ENCODE measurements at places on chromosomes 5 and 9.

- no peak overlapping the region for H3K27ac ChIP-seq
- no peak overlapping the region for H3K4me3 ChIP-seq
- H3K36me3 ChIP-seq: no peaks in the 10 kb centered on the region
- no peaks in the 10 kb centered on the region for H3K27me3 ChIP-seq
These were observed 122.6 kb upstream of the KLF4 start for GRCh38 chr9:107612136-107612535.

- no peaks in the 10 kb centered on the region for H3K36me3 ChIP-seq
- no peak overlapping the region for H3K4me3 ChIP-seq
- no peak overlapping the region for H3K27ac ChIP-seq
- H3K4me1 ChIP-seq: no peaks in the 10 kb centered on the region
- DNase-seq: no peak
These were observed 1499.6 kb downstream of the EFNA5 start for GRCh38 chr5:106171132-106171531.

- no peaks in the 10 kb centered on the region for H3K4me1 ChIP-seq
- no peak overlapping the region for H3K4me3 ChIP-seq
- H3K36me3 ChIP-seq: no peaks in the 10 kb centered on the region
- no peak overlapping the region for H3K27ac ChIP-seq
- no peak for DNase-seq
- no peaks in the 10 kb centered on the region for H3K27me3 ChIP-seq
These were observed 47.8 kb downstream of the WWC1 start for GRCh38 chr5:168339109-168339771.

DNA sequence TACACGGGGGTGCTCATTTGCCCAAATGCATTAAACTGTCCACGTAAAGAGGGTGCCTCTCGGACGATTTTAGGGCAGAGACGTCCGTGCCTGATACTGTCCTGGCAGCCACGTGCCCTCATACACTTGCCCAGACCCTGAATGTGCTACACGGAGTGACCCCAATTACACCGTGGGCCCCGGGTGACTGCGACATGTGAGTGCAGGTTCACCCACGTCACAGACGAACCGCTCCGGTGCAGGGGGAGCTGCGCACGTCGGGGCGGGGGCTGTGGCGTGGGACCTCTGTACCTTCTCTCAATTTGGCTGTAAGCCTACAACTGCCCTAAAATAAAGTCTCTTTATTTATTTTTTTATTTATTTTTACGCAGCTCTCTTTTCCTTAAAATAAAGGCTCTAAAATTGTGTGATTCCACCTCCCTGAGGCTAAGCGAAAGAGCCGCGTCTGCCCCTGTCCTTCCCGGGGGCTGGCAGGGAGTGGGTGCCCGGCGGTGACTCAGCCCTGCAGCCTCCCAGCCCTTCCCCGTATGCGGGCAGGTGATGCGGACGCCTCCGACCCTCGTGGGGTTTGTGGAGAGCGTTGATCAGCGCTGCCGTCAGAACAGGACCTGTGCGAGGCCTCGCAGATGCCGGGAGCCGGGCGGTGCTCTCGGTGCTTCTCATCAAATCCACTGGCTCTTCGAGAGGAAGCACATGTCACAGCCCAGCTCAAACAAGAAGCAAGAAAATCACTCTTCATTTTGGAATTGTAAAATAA, 9.2 kb upstream of the EGFL7 start:
- H3K4me1 ChIP-seq: no peaks in the 10 kb centered on the region
- H3K27ac ChIP-seq: no peak overlapping the region
- no peak overlapping the region for H3K4me3 ChIP-seq
- no peaks in the 10 kb centered on the region for H3K27me3 ChIP-seq

- H3K4me1 ChIP-seq: peaks cover 4% of the 10 kb centered on the region
- no peak for DNase-seq
- H3K36me3 ChIP-seq: peaks cover 8% of the 10 kb centered on the region
- no peak overlapping the region for H3K4me3 ChIP-seq
- no peaks in the 10 kb centered on the region for H3K27me3 ChIP-seq
These were observed 41.0 kb downstream of the KCNV2 start for GRCh38 chr9:2758162-2758897.

DNA sequence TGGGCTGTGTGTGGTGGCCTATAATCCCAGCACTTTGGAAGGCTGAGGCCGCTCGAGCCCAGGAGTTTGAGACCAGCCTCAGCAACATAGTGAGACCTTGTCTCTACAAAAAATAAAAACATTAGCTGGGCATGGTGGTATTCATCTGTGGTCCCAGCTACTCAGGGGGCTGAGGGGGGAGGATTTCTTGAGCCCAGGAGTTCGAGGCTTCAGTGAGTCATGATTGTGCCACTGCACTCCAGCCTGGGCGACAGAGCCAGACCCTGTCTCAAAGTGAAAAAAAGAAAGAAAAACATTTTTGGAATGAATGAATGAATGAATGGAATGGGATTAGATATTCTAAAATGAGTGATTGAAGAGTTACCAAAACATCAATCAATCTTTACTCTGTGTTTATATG, 85.8 kb downstream of the FGF1 start:
- no peak overlapping the region for H3K27ac ChIP-seq
- H3K4me3 ChIP-seq: no peak overlapping the region
- no peaks in the 10 kb centered on the region for H3K4me1 ChIP-seq
- DNase-seq: no peak
- no peaks in the 10 kb centered on the region for H3K36me3 ChIP-seq
- 0 out of 2 replicates have a peak, but pooled peaks cover 2% of the 10 kb centered on the region for H3K27me3 ChIP-seq

Measured in Karpas-422 (cell line).